SW 1271 (cell line): ENCODE measurements at places on chromosomes 4 and X.

DNA sequence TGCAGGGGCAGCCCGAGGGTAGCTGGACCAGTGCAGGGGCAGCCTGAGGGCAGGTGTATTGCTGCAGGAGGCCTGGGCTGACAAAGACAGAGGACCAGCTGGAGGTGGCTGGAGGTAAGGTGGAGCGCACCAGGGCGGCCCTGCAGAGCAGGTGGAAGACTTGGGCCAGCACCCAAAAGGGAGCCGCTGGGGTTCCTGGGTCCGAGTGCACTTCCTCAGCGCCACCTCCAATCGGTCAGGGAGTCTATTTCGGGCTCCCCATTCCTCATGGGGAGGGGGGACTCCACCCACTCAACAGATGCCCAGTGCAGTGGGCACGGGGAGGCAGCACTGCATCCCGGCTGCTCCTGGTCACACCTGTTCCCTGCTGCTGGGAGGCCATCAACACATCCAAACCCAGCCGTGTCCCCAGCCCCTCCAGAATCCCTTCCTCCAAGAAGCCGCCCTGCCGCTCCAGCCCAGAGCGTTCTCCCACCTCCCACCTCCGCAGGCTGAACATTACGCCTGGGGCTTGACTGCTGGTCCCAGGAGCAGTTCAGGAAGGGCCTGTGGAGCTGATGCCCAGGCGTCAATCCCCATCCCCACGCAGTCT is 1.5 kb downstream of the LRPAP1 start:
- DNase-seq = no peak

DNA sequence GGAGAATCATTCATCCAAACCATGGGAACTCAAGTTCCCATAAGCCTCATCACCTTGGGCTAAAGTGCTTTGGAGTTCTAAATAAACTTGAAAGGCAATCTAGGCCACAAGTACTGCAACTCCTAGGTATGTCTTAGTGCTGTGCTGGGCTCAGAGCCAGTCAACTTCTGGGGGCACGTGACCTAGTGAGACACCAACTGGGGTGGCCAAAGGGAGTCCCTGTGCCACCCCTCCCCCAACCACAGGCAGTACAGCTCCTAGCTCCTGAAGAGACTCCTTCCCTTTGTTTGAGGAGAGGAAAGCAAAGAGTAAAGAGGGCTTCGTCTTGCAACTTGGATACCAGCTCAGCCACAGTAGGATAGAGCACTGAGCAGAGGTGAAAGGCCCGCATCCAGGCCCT is 154.2 kb upstream of the IL1RAPL2 start:
- no peak for DNase-seq

DNA sequence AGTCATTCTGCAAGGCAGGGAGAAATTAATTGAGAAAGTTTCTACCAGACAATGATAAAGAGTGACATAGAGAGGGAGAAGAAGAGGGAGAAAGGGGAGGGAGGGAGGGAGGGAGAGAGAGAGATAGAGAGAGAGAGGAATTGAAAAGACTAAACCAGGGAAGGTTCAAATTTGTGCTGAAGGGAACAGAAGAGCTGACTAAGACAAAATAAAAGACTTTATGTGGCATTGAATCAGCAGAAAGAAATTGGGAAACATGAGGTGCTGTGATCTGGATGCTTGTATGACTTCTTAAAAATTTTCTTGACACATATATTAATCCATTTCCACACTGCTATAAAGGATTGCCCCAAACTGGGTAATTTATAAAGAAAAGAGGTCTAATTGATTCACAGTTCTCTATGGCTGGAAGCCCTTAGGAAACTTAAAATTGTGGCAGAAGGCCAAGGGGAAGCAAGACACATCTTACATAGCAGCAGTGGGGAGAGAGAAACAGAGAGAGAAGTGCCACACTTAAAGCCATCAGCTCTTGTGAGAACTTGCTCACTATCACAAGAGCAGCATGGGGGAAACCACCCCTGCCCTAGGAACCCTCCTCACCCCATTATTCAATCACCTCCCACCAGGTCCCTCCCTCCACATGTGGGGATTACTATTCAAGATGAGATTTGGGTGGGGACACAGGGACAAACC is 13.5 kb upstream of the CXCL6 start:
- no peak for DNase-seq

DNA sequence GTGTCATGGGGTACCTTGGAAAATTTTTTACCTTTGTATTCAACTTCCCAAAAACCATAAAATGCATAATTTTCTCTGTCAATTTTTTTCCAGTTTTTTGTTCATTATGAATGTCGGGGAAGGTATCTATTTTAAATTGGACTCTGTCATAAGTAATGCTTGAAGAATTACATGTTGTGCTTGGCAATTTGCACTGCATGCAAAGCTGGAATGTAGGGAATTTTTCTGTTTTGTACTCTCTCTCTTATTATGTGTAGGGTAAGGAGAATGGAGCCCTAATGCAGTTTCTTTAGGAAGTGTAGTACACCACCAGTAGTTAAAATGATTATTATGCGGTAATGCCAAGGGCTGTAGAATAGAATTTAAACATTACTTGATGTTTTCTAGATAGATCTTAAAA is 137.7 kb upstream of the LIMCH1 start:
- DNase-seq = no peak

DNA sequence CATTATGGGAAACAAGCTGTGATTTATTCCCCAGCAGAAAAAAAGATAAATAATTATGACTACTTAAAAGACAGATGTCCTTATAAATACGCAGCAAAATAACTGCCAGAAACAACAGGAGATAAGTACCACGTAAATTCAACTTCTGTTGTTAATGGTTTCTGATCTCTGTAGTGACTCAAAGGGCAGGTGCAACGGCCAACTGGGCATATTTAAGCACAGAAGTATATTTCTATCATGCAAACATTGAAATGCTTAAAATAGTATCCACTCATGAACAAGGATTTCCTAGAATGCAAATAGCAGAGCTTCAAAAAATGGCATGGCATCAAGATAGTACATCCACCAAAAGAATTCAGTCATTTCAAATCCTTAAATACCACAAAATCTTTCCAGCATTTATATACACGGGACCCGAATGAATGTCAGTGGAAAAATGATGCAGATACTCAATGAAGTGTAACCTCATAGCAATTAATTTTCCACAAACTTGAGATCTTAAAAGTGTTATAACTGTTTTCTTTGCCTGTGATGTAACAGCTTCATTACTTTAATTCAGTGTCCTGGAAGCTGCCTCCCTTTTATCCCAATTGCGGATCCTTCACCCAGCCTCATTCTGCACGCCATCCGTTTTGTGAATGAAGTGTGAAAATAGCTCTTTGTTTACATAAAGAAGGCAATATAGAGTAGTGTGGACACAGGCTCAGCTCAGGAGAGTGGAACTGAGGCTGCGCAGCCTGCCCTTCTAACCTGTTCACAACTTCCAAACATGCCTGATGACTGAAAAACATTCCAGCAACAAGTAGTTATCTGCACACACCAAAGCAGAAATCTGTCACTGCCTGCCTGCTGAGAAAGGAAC is 10.2 kb downstream of the PDGFC start:
- no peak for DNase-seq

DNA sequence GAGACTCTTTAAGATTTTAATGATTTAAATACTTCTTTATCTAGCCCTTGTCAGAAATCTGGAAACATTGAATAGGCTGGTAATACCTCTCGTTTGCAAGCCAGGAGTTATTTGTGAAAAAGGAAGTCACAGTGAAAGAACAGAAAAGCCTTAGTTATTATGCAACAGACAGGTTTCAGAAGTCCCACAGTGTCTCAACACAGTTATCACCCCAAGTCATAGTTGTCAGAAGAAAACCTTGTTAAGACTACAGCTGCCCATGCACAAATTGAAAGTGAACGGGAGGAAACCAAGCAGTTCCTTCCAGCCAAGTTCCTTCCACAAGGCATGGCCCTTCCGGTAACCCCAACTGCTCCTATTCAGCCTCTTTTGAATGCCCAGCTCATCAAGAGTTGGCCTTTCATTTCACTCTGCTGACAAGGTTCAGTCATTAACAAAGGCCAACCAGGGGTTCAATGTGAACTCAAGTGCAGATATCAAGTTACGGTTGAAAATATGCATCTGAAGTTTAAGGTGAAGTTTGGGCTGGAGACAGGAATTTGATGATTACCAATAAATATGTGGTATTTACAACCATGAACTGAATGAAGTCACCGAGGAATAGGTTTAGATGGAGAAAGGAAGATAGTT is 15.6 kb downstream of the ALPK1 start:
- DNase-seq = no peak

- DNase-seq = peak; percentile 7
These were observed 47.8 kb downstream of the SLIT2 start for GRCh38 chr4:20299515-20299914.

GRCh38 chr4:113633467-113633866 is 128.1 kb downstream of the CAMK2D start:
- no peak for DNase-seq

DNA sequence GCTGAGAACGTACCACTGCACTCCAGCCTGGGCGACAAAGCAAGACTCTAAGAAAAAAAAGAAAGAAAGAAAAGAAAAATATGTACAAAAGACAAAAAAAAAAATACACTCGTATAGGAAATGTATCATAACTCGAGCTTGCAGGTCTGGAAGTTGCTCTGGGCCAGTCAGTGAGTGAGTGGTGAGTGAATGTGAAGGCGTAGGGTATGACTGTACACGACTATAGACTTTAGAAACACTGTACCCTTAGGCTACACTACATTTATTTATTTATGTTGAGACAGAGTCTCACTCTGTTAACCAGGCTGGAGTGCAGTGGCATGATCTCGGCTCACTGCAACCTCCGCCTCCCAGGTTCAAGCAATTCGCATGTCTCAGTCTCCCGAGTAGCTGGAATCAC is 29.4 kb downstream of the EVC2 start:
- no peak for DNase-seq

- peak; percentile 2 for DNase-seq
These were observed 172.7 kb upstream of the GIMD1 start for GRCh38 chr4:106541253-106541652.

GRCh38 chr4:4810778-4811177 is 48.7 kb upstream of the MSX1 start:
- no peak for DNase-seq

DNA sequence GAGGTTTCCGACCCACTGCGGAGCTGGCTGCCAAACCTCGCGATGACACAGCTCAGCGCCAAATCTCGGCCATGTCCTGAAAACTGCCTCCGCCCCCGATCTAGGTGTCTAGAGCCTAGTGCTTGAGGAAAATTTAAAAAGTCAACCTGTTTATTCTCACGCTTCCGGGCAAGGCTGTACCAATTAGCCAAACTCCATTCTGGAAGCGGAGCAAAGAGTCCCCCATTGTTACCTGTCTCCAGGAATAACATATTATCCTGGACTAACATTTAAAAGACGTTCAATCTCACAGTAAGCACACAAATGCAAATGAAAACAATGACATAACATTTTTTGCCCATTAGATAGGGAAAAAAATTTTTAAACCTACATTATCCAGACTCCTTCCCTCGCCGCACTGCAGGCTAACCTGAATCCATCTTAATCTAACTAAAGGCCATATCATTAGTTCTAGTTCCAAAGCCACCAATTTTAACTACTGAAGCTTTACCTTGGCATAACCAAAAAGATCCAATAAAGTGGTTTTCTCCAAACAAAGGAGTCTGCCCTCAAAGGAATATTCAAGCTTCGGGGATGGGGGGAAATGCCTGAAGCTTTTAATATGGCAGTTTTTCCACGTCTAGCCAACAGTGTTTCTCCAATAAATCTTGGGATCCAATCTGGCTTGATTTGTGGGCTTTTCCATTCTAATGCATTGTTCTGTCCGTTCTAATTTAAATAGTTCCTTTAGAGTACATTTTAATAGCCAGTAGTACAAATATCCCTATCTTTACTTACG is 1.9 kb downstream of the HUWE1 start:
- no peak for DNase-seq

DNA sequence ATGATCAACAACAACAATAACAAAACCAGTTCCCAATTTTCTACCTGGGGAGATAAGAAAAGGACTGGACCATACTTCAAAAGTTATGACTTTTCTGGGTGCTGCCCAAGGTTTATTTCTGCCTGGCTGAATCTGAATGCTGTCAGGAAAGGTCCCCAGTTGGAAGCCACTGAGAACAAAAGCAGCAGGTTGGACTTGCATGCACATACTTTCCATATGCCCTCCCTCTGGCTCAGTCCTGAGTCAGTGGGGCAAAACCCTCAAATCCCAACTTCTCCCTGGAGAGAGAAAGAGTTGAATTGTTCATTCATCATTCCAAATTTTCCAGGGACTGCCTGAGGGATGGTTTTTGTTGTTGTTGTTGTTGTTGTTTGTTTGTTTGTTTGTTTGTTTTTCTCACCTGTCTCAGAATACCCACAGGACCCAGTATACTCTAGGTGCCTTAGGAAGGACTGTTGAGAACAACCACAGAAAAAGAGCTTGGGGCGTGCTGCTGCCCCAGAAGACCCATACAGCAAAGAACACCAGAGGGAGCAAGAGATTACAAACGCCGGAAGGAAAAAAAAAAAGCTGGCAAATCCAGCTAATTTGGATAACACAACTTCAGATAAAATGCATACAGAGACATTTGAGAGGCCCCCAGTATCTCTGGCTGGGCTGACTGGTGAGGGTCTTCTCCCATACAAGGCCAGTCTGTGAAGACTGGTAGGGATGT is 138.9 kb upstream of the INPP4B start:
- peak; percentile 2 for DNase-seq

DNA sequence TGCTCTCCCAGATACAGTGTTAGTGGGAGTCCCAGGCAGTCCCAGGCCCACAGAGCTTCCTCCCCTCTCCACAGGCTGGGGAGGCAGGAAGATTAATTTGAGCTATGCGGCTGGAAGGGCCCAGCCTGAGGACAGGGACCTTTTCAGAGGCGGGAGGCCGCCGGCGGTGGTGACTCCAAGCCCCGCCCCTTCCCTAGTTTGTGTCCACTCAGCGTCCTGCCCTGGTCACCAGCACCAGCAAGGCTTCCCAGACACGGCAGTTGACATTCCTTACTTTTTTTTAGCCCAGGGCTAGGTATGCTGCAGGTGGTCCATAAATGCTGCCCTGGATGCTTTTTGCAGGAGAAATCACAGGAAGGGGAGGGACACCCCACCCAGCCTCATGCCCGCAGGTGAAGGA is 67.7 kb upstream of the LRPAP1 start:
- no peak for DNase-seq

GRCh38 chrX:152725409-152725808 is 8.1 kb downstream of the CSAG1 start:
- DNase-seq = no peak

GRCh38 chr4:22903913-22904312 is 211.2 kb downstream of the GBA3 start:
- DNase-seq = no peak
